Cortex of kidney (tissue), 1 donor: ENCODE measurements at places on chromosomes 7 and 10.

DNA sequence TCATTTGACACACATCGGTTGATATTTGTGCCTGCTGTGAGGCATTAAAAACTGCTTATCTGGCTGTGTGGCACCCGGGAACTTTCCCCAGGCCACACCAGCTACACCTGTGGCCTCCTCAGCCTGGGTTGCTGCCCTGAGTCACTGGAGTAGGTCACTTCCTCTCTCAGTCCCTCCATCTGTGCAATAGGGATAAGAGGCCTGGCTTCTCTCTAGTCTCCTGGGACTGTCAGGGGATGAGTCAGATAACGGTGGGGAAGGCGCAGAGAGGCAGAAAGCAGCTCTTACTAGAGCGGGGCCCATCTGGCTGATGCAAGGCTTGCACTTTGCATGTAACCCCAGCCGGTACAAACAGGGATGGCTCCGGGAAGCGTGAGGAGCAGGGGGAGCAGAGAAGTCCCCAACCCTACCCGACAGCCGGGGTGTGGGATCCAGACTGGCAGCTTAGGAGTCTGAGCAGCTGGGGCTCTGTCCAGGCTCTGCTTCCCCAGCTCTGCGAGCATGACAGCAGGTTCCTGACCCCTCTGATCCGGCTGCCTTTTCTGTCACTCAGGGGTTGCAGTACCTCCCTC is 34.0 kb downstream of the DNAJB12 start:
- DNase-seq = no peak

DNA sequence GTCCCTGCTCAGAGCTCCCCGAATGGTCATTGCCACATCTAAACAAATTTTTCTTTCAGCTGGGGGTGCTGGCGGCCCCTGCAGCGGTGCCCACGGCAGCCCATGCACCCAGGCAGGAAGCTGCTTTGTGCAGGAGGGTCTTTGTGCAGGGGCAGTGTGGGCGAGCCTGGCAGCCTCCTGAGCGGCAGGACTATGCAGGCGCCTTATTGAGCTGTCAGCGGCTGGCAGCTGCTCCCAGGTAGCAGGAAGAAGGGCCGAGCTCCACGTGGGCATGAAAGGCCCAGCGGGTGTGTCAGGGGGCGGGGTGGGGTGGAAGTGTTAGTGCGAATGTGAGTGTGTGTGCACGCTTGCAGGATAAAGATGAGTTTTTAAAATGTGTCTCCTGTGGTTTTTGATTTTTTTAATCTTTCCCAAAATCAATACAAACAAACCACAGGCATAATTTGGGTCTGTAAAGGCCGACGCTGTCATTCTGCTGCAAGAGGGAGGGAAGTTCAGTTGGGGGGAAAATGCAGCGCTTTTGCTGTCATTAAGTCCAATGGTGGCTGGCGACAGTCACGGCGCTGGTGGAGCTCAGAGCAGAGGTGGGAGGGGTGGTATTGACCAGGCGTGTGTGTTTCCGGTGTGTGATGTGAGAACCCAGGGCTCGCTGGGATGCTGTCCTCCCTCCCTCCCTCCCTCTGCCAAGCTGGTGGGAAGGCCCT is 83.9 kb downstream of the LHPP start:
- no peak for DNase-seq

DNA sequence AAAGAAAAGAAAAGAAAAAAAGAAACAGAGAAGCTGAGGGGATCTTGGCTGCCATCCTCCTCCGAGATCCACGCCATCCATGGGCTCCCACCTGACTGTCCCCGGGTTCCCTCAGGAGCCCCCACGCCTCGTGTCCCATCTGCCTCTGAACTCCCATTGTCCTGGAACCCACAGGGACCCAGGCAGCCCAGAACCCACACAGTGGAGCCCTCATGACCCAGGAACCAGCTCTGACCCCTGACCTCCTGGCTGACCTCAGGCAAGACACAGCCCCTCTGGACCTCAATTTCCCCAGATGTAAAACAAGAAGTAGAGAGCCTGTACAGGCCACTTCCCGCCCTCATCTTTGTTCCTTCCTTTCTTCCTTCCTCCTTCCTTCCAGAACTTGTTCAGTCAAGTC is 40.4 kb downstream of the RASGEF1A start:
- DNase-seq = no peak

- DNase-seq = no peak
Measured at GRCh38 chr10:63806330-63806729, 285.1 kb downstream of the REEP3 start.

DNA sequence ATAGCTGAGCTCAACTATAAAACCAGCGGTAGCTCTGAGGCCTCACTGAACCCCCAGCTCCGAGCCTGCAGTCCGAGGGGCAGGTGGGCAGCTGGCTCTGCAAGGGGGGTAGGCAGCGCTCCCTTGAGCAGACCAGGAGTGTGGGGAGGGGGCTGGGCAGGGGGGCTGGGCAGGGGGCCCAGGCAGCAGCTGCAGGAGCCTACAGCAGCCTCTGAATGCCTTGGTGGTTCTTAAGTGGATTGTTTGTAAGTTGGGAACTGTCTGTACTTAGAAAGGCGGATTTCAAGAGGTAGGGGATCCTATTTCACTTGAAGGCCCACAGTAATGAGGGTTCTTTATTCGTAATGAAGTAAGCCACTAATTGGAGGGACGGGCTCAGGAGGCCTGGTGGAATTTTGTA is 72.3 kb downstream of the ICA1 start:
- DNase-seq = no peak

DNA sequence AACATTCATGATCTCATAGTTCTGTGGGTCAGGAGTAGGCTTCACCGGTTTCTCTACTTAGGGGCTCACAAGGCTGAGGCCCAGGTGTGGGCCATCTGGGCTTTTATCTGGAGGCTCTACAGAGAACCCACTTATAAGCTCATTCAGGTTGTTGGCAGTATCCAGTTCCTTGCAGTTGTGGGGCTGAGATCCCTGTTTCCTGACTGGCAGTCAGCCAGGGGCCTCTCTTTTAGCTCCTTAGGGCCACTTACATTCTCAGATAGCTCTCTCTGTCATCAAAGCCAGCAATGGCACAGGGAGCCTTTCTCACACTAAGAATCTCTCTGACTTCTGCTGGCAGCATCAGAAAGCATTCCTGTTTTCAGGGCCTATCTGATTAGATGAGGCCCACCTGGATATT is 18.2 kb upstream of the HECTD2 start:
- no peak for DNase-seq

GRCh38 chr10:71782221-71782916 is 9.0 kb upstream of the VSIR start:
- DNase-seq = no peak

DNA sequence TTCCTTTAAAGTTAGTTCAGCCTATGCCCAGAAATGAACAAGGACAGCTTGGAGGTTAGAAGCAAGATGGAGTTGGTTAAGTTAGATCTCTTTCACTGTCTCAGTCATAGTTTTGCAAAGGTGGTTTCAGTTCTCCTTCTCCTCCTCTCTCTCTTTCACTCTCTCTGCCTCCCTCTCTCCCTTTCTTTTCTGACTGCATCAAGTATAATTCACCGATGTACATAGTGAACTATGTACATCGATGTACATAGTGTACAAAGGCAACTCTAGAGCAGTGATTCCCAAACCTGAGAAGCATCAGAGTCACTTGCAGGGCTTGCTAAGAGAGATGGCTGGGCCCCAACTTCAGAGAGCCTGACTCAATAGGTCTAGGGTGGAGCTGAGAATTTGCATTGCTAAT is 1259.7 kb downstream of the TYW1 start:
- no peak for DNase-seq

DNA sequence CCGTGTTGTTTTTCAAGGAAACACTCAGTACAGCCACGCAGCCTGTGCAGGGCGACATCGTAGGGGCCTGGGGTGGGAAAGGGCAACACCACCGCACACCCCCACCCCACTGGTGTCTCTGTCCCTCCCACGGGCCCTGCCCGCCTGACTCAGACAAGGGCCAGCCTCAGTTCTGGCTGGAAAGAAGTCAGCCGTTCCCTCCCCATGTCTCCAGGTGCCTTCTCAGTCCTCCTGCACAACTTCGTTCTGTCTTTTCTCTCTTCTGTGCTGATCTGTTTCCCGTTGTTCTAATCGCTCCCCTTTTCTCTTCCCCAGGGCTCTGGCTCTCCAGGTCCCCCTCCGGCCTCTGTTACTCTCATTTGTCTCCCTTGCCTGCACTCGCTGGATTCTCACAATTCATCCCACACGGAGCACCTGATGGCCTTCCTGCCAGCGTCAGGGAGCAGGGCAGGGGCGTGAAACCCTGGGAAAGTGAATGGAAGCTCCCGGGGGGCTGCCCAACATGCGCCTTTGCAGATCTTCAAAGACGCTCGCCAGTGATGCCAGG is 97.7 kb downstream of the WDR37 start:
- DNase-seq = no peak

GRCh38 chr10:90905925-90906324 is 15.0 kb downstream of the ANKRD1 start:
- DNase-seq = no peak

- no peak for DNase-seq
Measured at GRCh38 chr10:123523833-123524232, 142.3 kb upstream of the GPR26 start.

DNA sequence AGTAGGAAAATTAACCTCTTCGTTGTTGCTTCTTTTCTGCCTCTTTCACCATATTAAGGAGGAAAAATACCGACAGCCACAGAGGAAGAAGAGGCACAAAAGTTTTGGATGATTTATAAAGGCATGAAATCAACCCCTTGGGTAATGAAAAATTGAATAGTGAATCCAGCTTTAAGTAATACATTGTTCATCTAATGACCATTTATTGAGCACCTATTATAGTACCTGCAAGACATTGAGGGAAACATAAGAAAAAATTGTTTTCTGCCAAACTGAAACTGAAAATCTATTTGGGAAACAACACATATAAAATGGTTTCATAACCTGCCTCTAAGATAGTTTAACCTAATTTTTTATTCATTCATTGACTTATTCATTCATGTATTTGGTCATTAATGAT is 8.2 kb downstream of the ECHDC3 start:
- DNase-seq = no peak

DNA sequence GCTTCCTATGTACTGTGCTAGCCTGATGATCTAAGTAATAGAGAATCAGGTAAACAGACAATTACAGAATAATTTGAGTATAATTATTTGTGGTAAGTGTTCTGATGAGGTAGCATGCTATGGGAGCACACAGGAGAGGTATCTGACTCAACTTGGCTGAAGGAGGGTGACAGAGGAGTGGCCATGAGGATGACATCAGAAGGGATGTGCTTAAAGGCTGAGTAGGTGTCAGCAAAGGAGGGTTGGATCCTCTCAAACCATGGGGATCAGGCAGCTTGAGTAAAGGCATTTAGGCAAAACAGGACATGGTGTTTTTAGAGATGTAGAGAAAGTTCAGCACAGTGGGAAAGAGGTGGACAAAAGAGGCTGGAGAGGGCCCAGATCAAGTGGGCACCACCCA is 29.0 kb downstream of the KLHDC10 start:
- no peak for DNase-seq

GRCh38 chr7:51619880-51620279 is 303.3 kb upstream of the COBL start:
- no peak for DNase-seq

DNA sequence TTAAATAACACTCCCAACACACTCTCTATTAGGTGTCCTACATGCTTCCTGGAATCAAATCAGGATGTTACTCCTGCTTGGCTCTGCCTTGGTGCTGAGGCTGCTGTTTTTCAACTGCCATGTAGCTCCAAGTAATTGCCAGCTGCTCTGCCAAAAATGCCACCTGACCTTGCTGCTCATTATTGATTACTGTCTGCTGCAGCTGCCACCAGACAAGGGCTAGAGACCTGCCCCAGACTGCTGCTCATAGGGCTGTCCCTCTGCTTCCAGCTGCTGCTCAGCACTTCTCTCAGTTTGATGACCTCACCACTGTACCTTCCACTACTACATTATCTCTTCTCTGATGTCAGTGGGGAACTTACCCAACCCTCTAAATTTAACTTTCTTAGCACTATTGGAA is 102.5 kb downstream of the PCLO start:
- no peak for DNase-seq

DNA sequence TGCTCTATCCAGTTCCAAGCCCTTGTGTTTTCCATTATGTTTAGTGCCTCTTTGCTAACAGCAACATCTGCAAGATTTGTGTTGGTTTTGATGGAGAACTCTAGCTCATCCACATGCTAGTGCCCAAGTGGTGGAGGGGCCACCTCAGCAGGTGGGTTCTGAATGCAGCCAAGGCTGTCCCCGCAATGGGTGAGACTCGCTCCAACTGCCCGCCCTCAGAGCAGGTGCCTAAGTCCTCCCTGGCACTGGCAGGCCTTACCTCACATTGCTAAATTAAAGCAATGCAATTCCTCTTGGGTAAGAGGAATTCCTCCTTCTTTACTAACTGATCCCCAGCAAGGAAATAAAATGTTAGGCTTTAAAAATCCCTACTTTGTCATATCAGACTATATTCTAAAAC is 146.8 kb downstream of the ADCY1 start:
- no peak for DNase-seq

DNA sequence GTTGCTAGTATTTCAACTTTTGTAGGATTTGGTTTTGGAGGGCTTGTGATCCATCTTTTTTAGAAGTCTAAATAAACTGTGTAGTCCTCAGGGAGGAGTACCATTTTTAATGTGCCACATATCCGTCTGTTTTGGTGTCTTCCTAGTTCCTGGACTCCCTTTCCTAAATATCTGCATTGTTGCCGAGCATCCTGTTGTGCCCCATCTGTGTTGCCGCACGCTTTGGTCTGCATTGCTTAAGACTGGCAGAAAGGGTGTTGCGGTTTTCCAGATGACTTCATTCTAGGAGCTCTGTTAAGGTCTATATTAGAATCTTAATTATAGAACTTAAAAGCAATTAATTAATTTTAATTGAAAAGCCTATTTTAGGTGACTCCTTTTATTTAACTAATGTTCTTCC is 49.4 kb downstream of the RBM33 start:
- no peak for DNase-seq

DNA sequence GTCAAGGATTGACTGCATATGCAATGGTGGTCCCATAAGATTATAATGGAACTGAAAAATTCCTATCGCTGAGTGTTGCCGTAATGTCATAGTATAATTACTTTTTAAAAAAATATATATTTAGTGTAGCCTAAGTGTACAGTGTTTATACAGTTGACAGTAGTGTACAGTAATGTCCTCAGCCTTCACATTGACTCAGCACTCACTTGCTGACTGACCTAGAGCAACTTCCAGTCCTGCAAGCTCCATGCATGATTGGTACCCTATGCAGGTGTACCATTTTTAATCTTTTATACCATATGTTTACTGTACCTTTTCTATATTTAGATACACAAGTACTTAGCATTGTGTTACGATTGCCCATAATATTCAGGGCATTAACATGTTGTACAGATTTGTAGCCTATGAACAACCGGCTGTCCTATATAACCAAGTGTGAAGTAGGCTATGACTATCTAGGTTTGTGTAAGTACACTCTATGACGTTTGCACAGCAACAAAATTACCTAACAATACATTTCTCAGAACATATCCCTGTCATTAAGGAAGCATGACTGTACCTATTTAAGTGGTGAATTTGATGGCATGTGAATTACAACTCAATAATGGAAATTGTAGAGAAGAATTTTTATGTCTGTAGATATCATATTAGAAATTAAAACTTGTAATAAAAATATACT is 40.9 kb downstream of the CCNY start:
- no peak for DNase-seq

- DNase-seq = no peak
Measured at GRCh38 chr7:141103847-141104429, 30.1 kb downstream of the TMEM178B start.
